ENCODE measurements at places on chromosomes 4 and X.

- no peak for DNase-seq
Observed at GRCh38 chr4:123353656-123354055, 42.9 kb upstream of the SPRY1 start.

DNA sequence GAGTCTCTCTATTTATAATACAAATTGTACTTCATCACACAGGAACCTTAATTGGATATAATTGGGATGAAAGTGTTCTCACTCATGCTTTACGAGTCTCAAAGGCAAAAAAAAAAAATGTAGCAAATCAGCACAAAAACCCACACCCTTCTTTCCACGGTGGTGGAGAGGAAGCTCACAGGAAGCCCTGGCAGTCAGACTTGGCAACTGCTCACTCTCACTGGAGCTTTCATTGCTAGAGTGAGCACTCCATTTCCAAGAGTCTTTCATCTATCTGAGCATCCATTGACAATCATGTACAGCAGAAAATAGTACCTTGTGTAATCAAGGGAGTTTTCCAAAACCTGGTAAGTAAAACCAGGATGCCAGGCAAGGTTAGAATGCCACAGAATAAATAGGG is 2159.4 kb upstream of the AGA start:
- no peak for DNase-seq

DNA sequence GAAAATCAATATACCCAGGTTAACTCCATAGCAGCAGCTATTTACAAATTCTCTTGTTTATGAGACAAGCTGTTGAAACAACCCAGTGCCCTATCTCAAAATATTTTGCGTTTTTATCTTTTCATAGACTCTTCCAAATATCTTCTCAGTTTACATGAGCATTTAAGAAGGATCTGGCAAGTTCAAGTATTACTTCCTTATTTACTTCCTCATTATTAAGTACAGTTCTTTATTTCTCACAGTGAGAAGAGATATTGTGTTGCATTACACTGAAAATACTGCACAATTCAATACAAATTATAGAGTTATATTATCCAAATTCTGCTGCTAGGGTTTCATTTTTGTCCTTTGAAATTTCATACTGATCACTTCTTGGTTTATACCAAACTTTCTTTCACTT is 43.6 kb upstream of the UCP1 start:
- DNase-seq, result no peak

GRCh38 chr4:114302472-114302871 is 296.1 kb upstream of the UGT8 start:
- no peak for DNase-seq

DNA sequence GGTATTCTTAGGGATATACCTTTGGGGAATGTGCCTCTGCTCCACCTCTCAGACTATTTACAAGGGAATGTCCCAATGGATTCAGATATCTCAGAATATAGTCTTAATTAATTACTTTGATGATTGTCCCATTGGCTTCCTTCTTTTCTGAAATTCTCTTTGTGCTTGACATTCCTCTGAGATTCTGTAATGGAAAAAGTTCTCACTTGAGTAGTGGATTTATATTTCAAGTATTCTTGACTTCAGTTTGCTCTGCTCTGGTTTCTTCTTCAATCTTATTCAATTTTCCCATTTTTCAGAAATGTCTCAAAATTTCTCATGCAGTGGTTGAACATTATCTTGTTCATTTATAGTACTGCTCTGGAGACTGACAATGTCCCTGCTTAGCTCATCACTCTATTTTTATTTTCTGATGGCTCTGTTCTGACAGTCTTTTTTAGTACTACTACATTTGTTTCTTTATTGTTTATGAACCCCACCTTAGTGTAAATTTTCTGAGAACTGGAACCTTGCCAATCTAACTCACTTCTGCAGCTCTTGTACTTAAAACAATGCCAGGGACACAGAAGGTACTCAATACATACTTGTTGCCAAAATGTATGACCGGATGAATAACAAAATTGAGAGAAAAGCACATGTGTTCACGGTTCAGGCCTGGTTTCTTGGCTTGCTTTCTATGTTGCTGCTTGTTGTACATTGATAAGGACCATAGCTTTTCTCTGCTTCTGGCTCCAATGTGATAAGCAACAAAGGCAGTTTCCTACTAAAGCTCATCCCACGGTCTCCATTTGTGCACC is 471.7 kb downstream of the GASK1B start:
- DNase-seq, result no peak

DNA sequence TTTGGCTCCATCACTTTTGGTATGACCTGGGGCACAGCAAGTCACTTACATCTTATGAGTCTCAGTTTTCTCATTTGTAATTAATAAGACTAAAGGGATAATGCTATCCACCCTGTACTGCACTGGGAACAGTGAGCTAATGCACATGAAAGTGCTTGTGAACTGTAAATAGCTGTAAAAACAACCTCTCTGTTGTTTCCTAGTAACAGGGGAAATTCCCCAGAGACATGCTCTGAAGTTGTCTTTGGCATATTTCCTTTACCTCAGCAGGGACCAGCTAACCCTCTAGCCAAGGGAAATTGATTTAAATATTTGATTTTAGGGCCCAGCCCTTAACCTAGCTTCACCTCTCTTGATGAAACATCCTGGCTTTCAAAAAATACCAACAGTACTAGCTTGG is 6.1 kb upstream of the CYSLTR1 start:
- DNase-seq, result no peak

- no peak for DNase-seq
Observed at GRCh38 chr4:8095956-8096689, 62.5 kb downstream of the ABLIM2 start.

DNA sequence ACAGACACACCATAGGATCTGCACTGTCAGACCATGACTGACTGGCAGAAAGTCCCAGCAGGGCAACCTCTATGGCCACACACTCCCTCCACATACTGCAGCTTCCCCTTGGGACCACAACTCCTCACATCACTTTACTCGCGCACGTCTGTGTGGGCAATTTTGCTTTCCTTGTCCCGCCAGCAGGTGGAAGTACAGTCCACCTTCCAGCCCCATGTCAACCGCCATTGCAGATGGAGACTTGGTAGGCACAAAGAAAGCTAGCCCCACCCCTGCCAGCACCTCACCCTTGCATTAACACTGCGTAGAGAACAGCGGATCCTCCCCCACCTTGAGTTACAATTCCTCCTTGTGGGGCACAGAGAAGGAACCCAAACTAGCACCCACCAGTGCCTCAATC is 74.4 kb upstream of the NAP1L2 start:
- no peak for DNase-seq

- DNase-seq, result no peak
Observed at GRCh38 chr4:145563293-145563985, 55.7 kb upstream of the MMAA start.

GRCh38 chr4:82005158-82005557 is 368.6 kb downstream of the HNRNPD start:
- DNase-seq, result no peak

GRCh38 chr4:74109116-74109869 is 10.3 kb upstream of the CXCL2 start:
- DNase-seq, result no peak

DNA sequence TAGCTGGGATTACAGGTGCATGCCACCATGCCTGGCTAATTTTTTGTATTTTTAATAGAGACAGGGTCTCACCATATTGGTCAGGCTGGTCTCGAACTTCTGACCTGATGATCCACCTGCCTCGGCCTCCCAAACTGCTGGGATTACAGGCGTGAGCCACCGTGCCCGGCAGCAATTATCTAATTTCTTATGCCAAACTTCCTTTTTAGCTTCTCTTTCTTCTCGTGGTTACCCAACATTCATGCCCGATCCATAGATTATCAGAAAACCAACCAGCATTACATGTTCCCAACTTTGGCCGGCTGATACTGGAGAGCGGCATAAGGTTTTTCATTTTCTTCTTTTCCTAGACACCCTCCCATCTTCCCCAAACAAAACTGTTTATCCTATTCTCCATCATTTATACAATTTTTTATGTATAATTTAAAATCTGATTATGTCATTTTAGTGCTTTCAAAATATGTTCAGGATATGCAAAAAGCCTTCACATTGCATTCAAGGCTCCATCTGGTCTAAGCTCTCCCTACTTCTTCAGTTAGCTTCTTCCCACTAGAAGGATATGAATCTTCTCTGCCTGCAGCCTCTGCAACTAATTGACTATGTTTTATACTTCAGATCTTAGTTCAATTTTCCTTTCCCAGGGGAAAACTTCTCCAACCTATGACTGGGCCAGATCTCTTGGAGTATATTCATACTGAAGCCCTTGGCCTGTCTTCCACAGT is 8.7 kb downstream of the SLC7A11 start:
- no peak for DNase-seq

GRCh38 chr4:89755220-89755619 is 81.7 kb downstream of the SNCA start:
- DNase-seq, result no peak

GRCh38 chr4:89007338-89007939 is 49.5 kb downstream of the FAM13A start:
- no peak for DNase-seq

- no peak for DNase-seq
Observed at GRCh38 chrX:10173331-10173900, 16.6 kb downstream of the CLCN4 start.

DNA sequence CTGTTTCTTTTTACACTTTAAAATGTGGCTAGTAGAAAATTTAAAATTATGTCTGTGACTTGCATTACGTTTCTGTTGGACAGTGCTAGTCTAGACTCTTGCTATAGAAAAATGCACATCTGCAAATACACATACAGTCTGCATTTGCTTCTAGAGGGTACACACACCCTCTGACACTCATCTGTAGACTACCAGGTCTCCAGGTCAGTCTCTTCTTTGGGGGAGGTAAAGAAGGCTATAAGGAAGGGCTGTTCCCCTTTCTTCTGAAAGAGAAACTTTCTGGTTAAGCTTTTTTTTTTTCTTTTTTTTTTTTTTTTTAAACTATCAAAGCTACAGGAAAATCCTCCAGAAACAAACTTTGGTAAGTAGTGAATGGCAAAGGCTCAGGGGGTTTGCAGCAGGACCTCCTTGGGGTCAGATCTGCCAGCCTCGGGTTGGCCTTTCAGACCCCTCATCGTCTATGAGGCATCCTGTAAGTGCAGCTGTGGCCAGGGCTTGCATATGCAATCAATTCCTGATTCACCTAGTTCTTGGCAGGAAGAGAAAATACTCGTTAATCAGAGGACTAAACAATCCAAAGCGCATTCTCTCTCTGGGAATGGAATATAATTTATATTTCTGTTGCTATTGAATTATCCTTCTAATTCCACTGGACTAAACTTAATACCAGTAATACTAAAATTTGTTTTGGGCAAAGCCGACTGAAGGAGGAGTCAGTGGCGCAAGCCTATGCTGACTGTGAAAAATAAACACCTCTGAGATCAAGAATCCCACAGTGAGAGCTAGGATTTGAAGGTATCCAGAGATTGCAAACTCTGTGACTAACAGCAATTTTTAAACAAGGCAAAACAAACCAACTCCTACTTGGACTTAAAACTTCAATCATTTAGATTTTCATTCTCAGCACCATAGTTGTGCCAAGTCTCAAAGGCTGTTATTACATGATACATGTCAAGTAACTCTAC is 109.3 kb upstream of the TBC1D9 start:
- DNase-seq, result no peak

DNA sequence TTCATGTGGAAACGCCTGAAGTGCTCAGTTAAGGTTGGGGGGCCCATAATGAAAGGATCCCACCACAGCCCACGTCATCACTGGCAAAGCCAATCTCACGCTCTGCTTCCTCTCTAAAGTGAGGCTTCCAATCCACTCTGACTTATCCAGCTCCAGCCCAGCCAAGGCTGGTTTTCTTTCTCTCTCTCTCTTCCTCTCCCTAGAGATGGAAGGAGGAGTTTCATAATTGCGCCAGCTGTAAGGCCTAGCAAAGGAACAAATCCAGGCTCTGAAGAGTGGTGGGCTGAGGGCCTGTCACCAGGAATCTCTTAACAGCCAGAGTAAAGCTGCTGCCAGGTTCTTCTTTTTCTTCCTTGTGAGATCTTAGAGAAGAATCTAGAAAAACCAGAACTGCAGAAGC is 20.7 kb upstream of the BCLAF3 start:
- DNase-seq, result no peak

- DNase-seq, result no peak
Observed at GRCh38 chr4:119540249-119540648, 88.4 kb downstream of the PDE5A start.
